ENCODE measurements at places on chromosomes 7 and 10.
A peak's percentile ranks its signal among the peaks of the same experiment; 100 is the strongest.

DNA sequence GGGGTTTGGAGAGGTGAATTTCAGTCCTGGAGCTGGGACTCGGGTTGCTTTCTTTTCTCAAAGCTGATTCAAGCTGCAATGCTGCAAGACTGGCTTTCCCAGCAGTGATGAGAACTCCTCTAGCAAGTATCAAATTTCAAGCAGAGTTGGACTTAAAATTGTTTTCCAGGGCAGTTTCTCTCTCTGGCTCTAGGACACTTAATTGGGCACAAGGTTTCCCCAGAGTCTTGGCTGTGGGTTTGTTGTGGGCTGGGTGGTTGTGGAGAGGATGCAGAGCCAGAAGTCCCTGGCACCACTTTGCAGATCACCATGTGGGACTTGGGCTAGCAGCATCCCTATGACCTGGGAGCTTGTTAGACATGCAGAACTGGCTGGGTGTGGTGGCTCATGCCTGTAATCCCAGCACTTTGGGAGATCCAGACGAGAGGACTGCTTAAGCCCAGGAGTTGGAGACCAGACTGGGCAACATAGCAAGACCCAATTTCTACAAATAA is 16.8 kb downstream of the AKR1B15 start:
- DNase-seq = no peak

- DNase-seq = no peak
These were observed 502.1 kb downstream of the RPS24 start for GRCh38 chr10:78535716-78536218.

GRCh38 chr7:25495342-25496250 is 267.3 kb upstream of the NPVF start:
- DNase-seq = no peak

DNA sequence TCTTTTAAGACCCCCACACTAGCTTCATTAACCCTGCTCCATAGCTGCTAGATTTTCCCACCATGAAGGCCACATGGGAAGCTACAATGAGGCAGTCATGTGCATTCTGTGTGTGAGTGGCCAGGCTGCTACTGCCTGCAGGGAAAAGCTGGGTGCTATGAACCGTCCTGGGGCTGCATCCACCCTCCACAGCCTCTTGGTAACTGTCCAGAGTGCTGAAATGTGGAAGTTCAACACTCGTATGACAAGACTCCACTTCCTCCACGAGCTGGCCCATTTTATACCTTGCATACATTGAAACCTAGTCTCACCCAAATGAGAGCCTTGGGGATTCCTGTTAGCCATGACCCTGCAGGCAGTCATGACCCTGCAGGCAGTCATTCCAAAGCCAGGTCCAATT is 59.4 kb downstream of the CUZD1 start:
- no peak for DNase-seq

- peak; percentile 24 for DNase-seq
These were observed 177.6 kb upstream of the NAMPT start for GRCh38 chr7:106462365-106462859.

DNA sequence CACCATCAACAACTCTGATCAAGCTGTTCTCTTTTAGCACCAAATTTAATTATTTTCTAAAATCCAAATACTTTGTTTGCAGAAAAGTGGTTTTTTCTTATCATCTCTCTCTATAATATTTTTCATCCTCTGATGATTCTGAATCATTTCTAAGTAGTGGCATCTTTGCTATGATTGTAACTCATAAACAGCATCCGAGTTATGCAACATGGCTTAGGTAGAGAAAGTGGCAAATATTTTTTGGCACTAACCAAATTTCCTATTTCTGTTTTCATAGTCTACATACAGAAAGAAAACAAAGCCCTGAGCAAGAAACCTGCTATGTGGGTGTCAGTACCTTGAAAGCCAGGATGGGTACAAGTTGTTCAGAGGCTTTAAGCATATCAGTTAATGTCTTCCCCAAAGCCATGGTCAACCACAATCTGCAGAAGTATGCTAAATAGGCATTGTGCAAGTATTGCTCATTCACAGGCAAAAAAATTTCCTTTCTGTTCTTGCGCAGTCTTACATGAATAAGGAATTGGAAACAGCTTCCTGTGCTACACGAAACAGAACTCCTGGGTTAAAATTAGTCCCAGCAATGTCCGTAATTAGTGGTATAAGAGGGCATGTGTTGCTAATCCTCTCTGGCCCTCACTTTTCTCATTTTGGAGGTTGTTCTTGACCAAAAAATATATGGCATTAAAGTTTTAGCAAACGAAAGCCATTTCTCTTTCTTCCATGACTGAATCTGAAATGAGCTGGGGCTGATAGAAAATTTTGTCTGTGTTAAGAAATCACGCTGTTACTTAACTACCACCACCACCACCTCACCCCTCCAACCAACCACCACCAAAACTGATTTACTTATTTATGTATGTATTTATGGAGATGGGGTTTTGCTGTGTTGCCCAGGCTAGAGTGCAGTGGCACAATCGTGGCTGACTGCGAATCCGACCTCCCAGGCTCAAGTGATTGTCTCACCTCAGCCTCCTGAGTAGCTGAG is 325.6 kb upstream of the MAGI2 start:
- no peak for DNase-seq

DNA sequence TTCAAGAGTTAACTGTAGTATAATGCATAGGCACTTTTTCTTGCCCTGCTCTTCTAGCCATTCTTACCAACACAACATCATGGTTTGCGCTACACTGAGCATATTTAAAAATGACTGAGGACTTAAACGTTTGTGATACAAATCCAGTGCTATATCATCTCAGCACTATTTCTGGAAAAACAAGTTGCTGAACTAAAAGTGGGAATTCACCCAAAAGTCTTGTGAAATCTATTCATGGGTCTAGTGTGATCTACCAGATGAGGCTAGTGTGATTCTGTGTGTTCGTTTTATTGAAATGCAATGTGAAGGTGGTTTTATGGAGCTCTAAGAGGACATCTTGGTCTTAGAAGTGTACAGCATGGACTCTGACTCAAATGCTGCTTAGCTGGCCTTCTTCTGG is 584.6 kb upstream of the POM121L12 start:
- no peak for DNase-seq

DNA sequence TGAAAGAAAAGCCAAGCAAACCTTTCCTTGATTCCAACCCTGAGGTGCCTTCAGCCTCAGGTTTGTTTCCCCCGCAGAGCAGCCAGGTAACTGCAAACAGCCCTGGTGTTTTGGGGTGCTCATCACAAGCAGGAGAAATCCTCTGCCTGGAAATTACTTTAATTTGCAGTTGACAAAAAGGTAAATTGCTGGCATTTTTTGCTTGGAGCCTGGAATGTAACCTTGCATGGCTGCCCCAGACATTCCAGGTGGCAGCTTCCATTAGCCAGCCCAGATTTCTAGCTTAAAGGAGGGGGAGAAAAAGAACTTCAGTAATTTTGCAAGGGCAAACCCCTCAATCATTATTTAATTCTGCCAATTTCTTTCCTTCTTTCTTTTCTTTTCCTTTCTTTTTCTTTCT is 194.4 kb downstream of the MYOF start:
- no peak for DNase-seq

GRCh38 chr7:102426268-102427018 is 6.9 kb upstream of the ORAI2 start:
- DNase-seq = no peak

DNA sequence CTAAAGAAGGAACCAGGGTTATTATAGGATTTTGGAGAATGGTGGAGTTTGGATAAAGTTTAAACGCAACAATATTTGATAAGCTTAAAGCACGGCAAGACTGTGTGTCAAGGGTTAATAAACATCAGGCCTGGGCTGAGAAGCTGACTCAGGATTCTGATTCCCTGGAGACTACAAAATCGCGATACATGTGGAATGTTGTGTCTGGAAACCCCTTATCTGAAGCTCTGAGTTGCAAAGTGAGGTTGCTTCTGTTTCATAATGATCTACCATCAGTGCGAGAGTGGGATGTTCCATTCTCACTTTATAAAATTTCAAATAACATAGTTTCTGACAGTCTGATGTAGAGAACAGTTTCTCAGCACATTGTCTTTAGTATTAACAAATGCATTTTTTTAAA is 7.8 kb downstream of the C1GALT1 start:
- DNase-seq = no peak

DNA sequence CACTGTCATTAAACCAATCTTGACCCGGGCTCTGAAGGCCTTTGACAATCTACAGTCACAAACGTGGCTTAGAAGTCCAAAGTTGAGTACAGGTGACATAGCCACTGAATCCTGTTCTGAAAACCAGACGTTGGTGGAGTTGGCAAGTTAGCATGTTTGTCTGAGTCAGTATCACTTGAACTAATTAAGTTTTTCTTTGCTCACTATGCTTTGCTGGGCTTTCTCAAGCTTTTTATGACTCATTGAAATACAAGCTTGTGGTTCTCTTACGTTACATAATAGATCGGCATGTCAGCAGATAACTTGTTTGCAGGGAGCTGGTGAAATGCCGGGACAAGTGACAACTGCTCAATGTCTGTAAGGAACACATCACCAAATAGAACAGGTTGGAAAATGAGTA is 53.8 kb downstream of the ARL5B start:
- DNase-seq = no peak

DNA sequence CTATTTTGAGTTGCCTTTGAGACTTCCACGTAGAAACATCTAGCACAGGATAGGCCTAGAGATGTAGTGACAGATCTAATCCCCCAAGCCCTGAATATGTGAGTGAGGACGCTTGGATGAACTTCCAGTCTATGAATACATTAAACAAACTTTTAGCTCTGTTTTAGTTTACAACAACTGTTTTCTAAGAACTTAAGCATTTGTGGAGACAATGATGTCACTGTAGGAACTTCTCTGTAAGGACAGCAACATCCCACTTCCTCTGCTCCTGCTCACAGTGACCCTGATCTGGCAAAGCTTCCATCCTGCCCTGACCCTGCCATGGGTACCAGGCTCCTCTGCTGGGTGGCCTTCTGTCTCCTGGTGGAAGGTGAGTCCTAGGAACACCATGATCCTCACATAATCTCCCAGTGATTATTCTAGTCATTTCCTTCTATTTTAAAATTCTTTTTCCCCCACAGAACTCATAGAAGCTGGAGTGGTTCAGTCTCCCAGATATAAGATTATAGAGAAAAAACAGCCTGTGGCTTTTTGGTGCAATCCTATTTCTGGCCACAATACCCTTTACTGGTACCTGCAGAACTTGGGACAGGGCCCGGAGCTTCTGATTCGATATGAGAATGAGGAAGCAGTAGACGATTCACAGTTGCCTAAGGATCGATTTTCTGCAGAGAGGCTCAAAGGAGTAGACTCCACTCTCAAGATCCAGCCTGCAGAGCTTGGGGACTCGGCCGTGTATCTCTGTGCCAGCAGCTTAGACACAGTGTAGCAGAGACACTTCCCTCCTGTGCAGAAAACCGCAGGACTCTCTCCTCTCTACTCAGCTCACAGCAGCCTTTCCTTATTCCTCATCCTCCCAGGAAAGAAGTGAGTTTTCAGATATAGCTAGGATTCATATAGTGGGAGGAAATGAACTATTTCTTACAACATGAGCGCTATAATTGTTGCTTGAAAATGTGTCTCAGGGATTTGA is 194.4 kb upstream of the PRSS1 start:
- no peak for DNase-seq

GRCh38 chr10:22597138-22597537 is 117.2 kb downstream of the PIP4K2A start:
- no peak for DNase-seq

DNA sequence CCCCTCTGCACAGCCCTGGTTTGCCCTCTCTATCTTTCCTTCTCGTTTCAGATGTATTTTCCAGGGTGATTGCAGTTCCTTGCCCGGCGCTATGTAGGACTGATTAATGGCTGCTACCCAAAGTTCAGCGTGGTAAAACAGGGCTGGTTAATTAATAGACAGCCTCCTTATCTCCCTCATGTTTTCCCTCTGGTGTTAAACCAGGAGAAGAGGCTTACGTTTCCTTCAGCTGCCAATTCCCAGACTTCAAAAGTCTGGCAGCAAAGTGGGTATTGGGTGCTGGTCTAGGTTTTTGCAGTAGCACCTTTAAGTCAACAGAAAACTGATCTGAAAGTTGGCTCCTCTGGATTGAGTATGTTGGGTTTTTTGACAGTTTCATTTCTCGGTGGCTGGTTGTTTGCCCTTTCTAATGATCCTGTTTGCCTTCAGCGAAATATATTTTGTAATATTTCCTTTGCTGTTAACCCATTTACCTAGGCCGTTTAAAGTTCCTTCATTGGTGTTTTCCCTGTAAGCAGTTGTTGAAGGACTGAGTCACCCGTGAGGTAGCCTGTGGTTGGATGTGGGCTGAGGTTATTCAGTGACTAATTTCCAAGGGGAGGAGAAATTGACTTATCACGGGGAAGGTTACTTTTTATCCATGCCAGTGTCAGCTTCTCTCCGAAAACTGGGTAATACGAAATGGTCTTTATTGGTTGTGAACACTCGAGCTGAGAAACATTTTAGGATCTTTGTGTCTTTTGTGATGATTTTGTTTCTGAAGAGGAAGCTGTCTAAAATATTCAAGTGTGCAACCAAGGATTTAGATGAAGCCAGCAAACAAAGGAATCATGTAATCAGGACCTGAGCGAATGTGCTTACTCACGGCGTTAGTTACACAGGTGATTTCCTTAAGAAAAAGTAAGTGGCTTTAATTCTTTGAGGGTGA is 257.2 kb downstream of the KIAA1217 start:
- DNase-seq = no peak

DNA sequence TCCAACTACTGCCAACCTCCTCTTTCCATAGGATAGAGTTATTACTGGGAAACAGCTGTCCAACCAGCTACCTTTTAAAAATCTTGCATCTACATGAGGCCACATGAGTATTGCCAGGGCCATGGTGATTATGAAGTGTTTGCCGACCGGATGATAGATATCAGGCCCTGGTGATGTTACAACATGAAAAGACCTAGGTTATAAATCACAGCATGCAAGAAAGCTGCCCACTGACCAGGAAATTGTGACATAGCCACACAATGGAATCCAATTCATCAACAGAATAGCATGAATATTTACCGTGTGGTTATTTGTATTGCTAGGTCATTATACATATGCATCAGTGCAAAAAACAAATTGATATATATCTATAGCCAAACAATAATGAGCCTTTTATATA is 517.0 kb downstream of the INHBA start:
- DNase-seq = no peak

DNA sequence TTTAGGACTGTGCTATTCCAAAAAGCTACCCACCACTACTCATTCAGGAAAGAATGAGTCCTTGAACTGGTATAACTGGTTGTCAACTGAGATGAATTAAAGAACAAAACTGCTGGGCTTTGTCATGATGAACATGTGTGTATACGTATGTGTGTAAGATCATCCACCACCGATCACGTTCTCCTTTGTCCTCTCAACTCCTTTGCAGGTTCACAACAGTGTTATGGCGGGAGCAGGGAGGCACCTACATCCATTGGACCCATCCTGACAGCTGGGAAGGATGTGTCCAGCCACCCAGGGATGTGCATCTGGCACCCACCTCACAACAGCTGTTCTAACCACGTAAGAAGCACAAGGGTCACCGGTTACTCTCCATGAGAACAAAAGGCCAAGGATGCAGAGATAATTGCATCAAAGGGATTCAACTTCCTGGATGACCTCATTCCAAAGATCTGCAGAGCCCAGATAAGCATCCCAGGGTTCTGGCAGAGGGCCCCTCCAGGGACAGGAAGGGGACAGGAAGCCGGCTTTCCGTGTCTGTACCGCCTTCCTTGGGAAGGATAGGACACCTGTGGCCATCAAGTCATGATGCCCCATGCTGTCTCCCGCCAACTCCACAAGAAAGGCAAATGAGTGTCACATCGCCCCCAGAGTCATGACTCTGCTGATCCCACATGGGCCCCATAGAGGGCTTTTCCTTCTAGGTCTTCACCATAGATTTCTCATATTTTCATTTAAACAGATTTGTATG is 66.1 kb downstream of the STEAP1B start:
- no peak for DNase-seq

All from NCI-H526 treated with DMSO at 0.1 percent for 48 hours (cell line).